ENCODE measurements at places on chromosomes 4 and X. TPM values are rescaled to one million over a fixed set of nuclear protein-coding genes. Genes with fewer than 3 reads are reported as not detected.

RHOXF2 gene
- polyA plus RNA-seq: 0.06 TPM

PDE5A gene
- 60.0 TPM for polyA plus RNA-seq

IRS4 gene
- 2.7 TPM for polyA plus RNA-seq

CT45A3 gene
- not detected for polyA plus RNA-seq

ENAM gene
- 4.0 TPM for polyA plus RNA-seq

RNF175 gene
- polyA plus RNA-seq: 5.2 TPM

BRCC3 gene
- 31.0 TPM for polyA plus RNA-seq

MAML3 gene
- 16.2 TPM for polyA plus RNA-seq

GPR143 gene
- polyA plus RNA-seq: 11.2 TPM

TBL1X gene
- polyA plus RNA-seq: 27.1 TPM
